ENCODE measurements at places on chromosomes 16 and 17.

DNA sequence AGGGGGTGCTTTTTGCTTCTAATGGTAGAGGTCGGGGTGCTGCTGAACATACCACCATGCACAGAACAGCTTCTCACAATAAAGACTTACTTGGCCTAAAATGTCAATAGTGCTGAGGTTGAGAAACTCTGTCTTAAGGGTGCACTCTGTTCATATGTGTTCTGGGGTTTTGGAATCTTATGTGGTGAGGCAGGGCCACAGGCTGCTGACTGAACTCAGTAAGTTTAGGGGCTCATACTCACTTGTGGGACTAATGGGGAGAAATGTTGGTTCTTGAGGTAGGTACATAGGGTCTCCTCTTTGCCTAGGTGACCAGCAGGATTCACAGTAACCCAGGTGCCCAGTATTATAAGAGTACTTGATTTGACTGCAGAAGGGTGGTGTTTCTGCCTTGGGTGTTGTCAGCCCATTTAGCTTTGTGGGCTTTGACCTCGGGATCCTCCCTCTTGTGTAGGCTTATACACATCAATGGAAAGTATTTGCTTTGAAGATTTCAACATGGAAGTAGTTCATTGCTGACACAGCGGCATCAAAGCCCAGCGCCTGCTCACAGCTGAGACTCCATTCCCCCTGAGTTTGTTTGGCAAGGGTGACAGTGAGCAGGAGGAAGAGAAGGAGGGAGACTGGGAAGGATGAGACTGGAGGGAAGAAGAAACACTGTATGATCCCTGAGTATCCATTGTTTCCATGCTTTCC, 17.2 kb downstream of the SLC7A6 start:
- no peak for DNase-seq

GRCh38 chr16:3490911-3491629, 4.2 kb downstream of the C16orf90 start:
- DNase-seq = no peak

GRCh38 chr17:28975646-28976045, 24.3 kb upstream of the PHF12 start:
- DNase-seq = no peak

- DNase-seq = no peak
These were observed 22.0 kb upstream of the ALDH3A1 start for GRCh38 chr17:19769946-19770652.

DNA sequence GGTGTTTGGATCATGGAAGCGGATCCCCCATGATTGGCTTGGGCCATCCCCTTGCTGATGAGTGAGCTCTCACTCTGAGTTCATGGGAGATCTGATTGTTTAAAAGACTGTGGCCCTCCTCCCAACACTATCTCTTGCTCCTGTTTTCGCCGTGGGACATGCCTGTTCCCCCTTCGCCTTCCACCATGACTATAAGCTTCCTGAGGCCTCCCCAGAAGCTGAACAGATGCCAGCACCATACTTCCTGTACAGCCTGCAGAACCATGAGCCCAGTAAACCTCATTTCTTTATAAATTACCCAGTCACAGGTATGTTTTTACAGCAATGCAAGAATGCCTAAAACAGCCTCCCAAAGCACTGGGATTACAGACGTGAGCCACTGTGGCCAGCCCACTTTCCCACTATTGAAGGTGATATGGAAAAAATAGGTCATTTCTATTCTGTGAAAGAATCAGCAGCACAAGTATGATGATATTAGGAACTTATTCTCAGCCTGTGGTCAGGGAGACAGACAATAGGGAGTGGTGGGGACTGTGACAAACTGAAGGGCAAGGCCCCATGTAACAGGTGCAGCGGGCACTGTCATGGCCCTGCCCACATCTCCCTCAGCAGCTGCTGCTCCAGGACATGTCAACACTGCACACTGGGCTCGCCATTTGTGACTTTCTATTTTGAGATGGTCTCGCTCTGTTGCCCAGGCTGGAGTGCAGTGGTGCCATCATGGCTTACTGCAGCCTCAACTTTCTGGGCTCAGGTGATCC, 33.7 kb upstream of the LITAF start:
- DNase-seq = no peak

- DNase-seq = no peak
These were observed 25.8 kb upstream of the KLHDC4 start for GRCh38 chr16:87791295-87792204.

- DNase-seq = no peak
These were observed 2.9 kb downstream of the KRT39 start for GRCh38 chr17:40963838-40964237.

GRCh38 chr16:66614161-66614802, 9.8 kb downstream of the CMTM3 start:
- no peak for DNase-seq

GRCh38 chr17:29070781-29071180, 27.8 kb downstream of the PIPOX start:
- peak; percentile 69 for DNase-seq

GRCh38 chr16:4388271-4389021, 16.8 kb downstream of the VASN start:
- no peak for DNase-seq

GRCh38 chr16:61323456-61323855, 712.8 kb downstream of the CDH8 start:
- DNase-seq = no peak

DNA sequence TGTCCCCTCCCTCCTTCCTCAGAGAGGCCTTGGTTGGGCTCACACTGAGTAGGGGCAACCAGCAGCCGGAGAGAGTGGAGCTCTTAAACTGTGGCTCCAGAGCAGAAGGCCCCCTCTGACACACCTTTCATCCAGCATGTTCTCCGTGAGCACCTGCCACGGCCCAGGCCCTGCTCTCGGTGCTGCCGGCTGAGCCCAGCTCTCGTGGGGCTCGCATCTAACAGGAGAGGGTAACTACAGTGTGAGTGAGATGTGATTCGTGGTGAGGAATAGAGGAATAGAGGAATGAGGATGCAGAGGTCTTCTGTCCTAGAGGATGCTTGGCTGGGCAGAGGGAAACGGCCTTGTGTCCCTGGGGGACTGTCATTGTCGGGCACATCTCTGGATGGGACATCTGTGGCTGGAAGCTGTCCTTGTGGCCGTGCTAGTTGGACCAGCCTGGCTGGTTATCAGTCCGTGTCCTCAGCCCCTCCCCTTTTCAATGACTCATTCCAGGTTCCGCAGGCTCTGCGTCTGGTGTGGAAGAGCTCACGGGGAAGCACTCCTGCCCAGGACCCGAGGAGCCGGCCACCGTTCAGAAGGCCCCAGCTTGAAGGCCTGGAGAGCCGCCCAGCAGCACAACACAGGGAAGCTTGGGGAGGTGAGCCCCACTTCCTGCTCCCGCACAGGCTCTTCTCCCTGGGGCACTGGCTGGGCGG, 11.9 kb upstream of the DNASE1 start:
- DNase-seq = no peak

GRCh38 chr17:9322326-9322725, 253.3 kb downstream of the STX8 start:
- no peak for DNase-seq

- no peak for DNase-seq
These were observed 848 bp downstream of the CES3 start for GRCh38 chr16:66961914-66962313.

Measured in NCI-H2227 treated with DMSO at 0.1 percent for 48 hours (cell line).